ENCODE measurements at places on chromosomes 4 and X.

GRCh38 chr4:147709999-147710398 is 21.9 kb upstream of the ARHGAP10 start:
- DNase-seq = no peak

GRCh38 chr4:42320822-42321388 is 76.4 kb upstream of the SHISA3 start:
- DNase-seq = no peak

GRCh38 chr4:2343476-2343875 is 75.0 kb downstream of the ZFYVE28 start:
- no peak for DNase-seq

GRCh38 chr4:4542774-4543485 is 1.1 kb upstream of the STX18 start:
- no peak for DNase-seq

DNA sequence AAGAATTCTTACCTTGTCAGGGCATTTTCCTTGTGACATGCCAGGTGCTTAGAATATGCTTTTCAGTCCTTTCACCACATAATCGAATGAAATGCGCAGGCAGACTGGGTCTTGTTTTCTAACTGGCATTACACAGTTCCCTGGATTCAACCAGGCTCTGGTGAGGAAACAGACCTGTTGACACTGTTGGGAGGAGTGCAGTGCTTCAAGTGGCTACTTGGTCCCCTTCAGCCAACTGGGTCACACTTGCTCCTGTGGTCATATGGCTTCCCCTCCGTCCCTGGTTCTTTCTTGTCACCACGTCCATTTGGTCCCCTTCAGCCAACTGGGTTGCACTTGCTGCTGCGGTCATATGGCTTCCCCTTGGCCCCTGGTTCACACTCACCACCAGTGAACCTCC is 9.7 kb downstream of the SMIM20 start:
- no peak for DNase-seq

DNA sequence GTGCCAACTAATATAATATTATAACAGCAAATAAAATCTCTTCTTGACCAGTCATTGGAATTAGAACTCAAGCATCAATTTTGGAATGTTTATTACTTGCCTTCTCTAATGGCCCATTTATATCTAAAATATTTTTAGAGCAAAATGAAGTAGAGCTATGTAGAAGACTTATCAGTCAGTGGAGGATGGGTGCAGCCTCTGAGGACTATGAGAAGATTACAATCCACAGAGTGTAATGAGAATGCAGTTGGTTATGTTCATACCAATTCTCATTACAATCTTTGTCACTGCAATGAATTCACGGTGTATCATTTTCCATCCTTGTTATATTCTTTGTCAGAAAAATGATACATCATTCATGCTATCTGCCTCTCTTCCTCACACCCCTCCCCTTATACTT is 878.1 kb downstream of the CENPC start:
- DNase-seq = no peak

- no peak for DNase-seq
Observed at GRCh38 chr4:76300012-76300411, 6.5 kb upstream of the STBD1 start.

- DNase-seq = no peak
Observed at GRCh38 chr4:42280327-42281095, 116.8 kb upstream of the SHISA3 start.

- no peak for DNase-seq
Observed at GRCh38 chr4:185522451-185522850, 12.9 kb downstream of the PDLIM3 start.

- DNase-seq = no peak
Observed at GRCh38 chr4:110640576-110640975, 17.7 kb upstream of the PITX2 start.

GRCh38 chr4:94791701-94792100 is 33.9 kb downstream of the BMPR1B start:
- DNase-seq = no peak

GRCh38 chrX:114675365-114675764 is 91.5 kb downstream of the HTR2C start:
- DNase-seq = no peak

- DNase-seq = no peak
Observed at GRCh38 chr4:14184265-14184664, 556.7 kb upstream of the BOD1L1 start.

GRCh38 chr4:116668190-116668589 is 417.2 kb downstream of the TRAM1L1 start:
- DNase-seq = no peak

DNA sequence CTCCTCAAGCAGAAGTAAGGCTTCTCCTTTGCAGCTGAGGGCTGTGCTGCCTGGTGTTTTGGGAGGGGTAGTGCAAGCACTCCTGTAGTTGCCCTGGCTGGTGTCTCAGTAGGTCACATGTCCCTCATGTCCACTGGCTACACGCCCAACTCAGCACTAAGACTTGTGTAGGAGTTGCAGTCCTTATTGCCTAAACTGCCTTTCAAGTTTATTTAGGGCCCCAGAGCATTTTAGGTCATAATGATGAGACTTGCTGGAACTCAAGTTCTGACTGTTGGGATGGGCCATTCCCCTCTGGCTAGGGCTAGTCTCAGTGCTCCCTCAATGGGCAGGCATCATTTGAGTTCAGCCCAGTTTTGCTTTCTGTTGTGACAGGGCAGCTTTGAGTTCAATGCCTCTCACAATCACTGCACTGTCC is 44.1 kb downstream of the PPM1K start:
- DNase-seq = no peak

GRCh38 chr4:53235547-53235946 is 130.3 kb downstream of the SCFD2 start:
- DNase-seq = no peak

DNA sequence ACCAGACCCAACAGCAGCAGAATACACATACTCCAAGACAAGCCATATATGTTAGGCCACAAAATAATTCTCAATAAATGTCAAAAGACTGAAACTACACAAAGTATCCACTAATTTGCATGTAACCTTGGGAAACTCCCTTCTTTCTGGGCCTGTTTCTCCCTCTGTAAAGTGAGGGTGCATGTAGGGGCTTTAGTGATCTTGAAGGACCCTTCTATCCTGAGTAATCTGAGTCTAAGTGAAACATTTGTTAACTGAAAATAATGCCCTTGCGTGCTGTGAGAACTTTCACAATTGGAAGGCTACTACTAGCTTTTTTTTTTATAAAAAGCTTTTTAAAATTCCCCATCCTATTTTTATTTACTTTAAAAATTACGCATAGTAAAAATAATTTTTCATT is 125.2 kb downstream of the NEXMIF start:
- DNase-seq = no peak

DNA sequence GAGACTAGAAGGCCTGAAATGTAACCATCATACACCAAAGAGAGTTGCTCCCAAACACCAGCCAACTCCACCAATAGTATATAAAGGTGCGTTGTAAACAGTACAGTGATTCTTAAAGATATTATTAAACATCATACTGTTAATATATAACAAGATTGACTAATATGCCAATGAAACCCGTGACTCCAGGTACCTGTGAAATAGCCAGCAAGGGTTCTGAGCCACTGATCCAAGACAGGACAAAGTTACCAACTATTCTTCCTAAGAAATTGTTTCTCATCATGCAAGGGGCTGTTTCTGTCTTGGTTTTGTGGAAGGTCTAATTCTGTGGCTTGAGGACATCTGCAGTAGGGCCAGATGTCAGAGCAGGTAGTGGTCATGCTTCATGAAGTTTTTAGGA is 47.2 kb downstream of the FHL1 start:
- DNase-seq = no peak

- DNase-seq = no peak
Observed at GRCh38 chr4:23232987-23233386, 540.2 kb downstream of the GBA3 start.

DNA sequence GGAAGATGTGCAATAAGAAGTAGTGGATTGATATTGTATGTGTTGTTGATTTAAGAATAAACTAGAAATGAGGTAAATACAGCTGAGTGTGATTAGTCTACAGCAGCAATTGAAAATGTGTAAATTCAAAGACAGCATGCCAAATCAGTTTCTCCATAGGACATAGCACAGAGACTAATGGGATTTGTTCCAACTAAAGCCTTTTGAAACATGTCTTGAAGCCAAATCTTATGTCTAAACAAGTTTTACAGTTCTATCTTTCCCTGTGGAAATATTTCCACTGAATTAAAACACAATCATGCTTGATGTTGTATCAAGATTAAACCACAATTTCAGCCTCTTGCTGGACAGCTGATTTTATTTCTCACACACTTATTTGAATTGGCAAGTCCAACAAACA is 497.4 kb upstream of the FAM47C start:
- no peak for DNase-seq

GRCh38 chrX:47573341-47574075 is 8.7 kb upstream of the TIMP1 start:
- DNase-seq = no peak

GRCh38 chr4:33088713-33089112 is 2368.5 kb downstream of the PCDH7 start:
- DNase-seq = no peak

GRCh38 chr4:86657910-86658309 is 63.8 kb downstream of the PTPN13 start:
- DNase-seq = no peak

DNA sequence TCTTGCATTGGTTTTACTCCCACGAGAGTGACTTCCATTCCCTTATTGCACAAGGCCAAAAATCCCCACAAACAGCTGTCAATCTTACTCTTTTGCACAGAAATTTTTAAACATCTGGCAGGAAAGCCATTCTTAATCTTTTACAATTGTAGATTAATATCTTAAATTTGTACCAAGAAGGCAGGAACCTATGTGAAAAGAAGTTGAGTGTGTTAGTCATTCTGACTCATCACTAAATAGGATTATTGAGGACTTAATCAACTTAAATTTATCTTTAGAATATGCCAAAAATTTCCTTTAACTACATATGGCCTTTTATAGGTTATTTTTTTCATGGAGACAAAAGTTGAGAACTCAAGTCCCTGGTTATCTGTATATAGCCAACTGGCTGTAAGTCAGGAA is 49.0 kb upstream of the VEGFC start:
- no peak for DNase-seq

DNA sequence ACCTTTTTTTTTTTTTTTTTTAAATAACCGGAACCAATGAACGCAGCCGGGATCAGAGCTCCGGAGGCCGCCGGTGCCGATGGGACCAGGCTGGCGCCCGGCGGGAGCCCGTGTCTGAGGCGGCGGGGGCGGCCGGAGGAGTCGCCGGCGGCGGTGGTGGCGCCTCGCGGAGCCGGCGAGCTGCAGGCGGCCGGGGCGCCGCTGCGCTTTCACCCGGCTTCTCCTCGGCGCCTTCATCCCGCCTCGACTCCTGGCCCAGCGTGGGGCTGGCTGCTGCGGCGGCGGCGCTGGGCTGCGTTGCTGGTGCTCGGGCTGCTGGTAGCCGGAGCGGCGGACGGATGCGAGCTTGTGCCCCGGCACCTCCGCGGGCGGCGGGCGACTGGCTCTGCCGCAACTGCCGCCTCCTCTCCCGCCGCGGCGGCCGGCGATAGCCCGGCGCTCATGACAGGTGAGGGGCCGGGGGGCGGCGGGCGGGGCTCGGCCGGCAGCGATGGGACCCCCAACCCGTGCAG is 337 bp downstream of the STIM2 start:
- DNase-seq = peak; percentile 45

DNA sequence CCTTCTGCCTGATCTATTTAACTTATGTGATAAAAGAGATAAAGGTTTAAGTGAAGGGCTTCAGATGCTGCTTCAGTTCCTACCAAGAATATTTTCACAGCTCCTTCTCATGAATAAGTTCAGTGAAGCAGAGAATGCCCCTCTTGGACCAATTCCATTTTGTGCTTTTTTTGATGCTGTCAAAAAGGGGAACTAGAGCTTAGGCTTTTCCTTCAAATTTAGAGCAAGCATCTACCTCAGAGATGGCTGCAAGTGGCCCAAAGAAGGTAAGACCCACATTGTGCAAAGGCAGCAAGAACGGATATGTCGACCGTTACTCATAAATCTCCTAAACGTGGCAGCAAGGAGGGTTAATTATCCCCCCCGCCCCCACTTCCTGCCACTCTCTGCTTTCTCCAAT is 4.5 kb downstream of the CHRDL1 start:
- no peak for DNase-seq
